Posterior vena cava (tissue), 2 donors: ENCODE measurements at places on chromosomes 5 and 9. TPM values are rescaled to one million over a fixed set of nuclear protein-coding genes. Genes with fewer than 3 reads are reported as not detected.

NMUR2 gene
- total RNA-seq, result not detected

IFNA13 gene
- total RNA-seq, result not detected

DNA sequence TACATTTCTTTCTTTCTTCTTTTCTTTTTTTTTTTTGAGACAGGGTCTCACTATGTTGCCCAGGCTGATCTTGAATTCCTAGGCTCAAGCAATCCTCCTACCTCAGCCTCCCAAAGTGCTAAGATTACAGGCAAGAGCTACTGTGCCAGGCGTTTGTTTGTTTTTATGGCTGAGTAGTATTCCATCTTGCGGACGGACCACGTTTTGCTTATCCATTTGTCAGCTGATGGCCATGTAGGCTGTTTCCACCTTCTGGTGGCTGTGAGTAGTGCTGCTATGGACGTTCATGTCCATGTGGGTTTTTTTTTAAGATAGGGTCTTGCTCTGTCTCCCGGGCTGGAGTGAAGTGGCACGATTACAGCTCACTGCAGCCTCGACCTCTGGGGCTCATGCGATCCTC lies 2.5 kb downstream of the DOK3 start:
- no peak for DNase-seq

- DNase-seq, result no peak
Observed at GRCh38 chr5:132313366-132313765, 19.2 kb downstream of the SLC22A4 start.

C9orf50 gene
- not detected for total RNA-seq

GNA14 gene
- total RNA-seq, result 5.2 TPM
